Stimulated activated CD4-positive, alpha-beta T cell treated with anti-CD3 and anti-CD28 coated beads, Interleukin-1b, Interleukin-23, amount 100 ng/mL, for 1 hour (primary cell): ENCODE measurements at places on chromosomes 1 and 21.

DNA sequence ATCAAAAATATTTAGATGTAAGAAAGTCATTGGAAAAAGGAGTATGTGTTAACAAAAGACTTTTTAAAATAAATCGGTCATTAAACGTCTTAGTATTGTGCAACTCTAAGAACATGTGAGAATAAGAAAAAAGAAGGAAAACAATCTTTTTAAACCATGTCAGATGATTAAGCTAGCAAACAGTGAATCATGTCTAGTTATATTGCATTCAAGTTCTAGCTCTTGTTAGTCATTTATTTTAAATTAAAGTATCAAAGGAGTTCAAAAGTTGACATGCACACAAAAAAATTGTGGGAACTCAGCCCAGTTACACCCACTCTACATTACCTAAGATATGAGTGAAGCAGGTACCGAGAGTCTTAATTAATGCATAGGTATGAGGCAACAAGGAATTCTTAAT, 9.8 kb downstream of the FRRS1 start:
- DNase-seq, result no peak

DNA sequence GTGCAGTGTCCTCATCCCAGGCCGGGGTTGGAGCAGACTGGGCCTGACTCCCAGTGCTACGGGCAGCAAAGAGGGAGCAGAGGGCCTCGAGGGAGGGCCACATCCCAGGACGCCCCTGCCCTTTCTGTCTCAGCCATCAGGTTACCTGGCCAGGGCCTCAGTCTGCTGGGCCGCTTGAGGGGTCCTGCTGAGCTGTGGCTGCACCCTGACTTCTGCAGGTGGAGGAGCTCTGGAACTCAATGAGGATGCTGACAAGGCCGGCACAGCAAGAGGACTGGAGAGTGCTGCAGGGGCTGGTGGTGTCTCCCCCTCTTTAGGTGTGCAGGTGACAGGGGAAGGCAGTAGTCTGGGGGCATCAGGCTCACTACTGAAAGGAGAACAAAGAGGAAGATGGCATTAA, 3.3 kb downstream of the ZNF692 start:
- DNase-seq, result no peak

DNA sequence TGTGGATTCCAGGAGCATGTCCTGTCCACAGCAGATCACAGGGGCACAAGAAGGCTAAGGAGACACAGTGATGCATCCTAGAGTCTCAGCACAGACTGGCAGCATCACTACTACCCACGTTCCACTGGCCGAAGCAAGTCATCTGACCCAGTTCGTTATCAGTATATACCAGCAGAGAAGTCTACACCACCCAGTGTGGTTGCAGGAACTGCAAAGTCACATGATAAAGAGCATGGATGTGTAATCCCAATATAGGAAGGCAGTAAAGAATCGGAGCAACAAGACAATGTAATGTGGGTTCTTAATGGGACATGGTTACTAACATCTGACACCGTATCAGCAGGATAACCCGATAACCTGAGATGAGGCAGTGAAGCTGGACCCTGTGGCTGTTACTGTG, 246.6 kb downstream of the RRAGC start:
- no peak for DNase-seq

- DNase-seq, result no peak
These were observed 890 bp downstream of the GJC2 start for GRCh38 chr1:228150461-228151179.

DNA sequence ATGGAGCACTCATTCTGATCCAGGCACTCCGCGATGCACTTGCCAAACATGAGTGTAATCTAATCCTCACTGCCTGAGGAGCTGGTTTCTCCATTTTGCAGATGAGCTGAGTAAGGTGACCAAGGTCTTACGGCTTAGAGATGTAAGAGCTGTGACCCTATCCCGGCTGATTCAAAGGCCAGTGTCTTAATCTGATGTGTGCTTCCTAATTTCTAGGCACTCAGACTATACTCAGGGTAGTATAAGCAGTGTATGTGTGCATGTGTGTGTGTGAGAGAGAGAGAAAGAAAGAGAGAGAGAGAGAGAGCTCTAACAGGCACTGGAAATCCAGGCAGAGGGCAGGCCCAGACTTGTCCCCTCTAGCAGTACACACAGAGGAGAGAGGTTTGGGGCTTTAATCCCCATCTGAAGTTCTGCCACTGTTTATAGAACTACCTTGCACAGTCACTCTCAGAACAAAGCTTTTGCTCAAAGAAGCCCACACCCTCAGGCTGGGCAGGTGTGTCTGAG, 188.2 kb downstream of the ZBTB18 start:
- no peak for DNase-seq

DNA sequence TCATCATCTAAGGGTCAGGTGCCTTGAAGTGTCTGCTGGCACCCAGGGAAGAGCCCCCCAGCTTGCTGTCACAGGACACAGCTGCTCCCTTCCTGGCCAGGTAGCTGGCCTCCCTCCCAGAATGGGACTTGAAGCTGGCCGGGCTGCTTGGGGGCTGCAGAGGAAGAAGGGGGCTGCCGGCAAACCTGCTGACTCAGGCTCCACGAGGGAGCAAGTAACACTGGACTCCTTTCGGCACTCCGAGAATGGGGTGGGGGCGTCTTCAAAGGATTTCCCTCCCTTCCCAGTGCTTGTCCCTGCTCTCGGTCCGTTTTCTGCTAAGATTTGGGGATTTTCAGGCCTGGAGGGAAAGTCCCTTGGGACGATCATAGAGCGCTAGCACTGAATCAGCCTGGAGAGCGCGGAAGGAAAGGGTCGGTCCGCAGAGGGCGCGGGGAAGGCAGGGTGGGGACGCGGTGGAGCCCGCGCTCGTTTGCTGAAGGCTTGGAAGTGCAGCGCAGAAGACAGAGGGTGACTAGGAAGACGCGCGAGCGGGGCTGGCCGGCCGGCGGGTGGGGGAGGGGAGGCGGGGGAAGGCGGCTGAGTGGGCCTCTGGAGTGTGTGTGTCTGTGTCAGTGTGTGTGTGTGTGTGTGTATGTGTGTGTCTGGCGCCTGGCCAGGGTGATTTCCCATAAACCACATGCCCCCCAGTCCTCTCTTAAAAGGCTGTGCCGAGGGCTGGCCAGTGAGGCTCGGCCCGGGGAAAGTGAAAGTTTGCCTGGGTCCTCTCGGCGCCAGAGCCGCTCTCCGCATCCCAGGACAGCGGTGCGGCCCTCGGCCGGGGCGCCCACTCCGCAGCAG, at the start of gene CSF1:
CSF1 (plus strand) TSS at position 727 of the 840 bp plus-strand sequence. CDS start 175 bp downstream, outside the sequence.
- DNase-seq, result peak; percentile 54

DNA sequence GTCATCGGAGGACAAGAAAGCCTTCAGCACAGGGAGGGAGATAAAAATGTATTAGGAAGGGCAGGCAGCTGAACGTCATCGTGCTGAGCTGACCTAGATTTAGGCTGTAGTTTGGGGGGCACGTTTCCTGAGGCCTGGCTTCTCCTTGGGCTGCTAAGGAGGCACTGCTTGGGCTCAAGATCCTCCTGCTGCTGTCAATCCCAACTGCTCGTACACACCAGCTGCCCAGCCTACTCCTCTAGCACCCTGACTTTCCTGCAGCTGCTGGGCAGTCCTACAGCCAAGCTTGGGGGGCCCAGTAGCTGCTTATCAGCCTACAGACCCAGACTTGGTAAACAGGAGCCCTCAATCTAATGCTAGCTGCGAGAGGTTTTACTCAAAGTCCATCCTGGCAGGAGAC, 6.2 kb downstream of the TMEM35B start:
- no peak for DNase-seq

DNA sequence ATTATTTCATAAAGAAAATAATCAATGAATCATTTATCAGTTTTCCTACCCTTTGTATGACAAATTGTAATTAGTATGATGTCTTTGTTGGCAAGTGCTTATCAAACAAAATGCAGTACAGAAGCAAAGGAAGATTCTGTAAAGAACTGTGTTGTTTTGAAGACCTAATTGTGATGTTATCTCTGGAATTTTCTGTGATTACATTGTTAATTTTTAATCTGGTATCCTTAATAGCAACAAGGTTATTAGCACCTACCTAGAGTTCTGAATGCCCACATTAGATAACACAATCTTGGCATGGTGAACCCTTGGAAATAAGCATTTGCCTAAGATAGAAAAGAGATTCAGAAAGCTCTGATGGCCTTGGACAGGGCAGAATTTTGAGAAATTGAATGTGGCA, 274.1 kb upstream of the ST6GALNAC5 start:
- no peak for DNase-seq

GRCh38 chr1:169529068-169529642, 43.4 kb upstream of the SLC19A2 start:
- DNase-seq, result no peak

DNA sequence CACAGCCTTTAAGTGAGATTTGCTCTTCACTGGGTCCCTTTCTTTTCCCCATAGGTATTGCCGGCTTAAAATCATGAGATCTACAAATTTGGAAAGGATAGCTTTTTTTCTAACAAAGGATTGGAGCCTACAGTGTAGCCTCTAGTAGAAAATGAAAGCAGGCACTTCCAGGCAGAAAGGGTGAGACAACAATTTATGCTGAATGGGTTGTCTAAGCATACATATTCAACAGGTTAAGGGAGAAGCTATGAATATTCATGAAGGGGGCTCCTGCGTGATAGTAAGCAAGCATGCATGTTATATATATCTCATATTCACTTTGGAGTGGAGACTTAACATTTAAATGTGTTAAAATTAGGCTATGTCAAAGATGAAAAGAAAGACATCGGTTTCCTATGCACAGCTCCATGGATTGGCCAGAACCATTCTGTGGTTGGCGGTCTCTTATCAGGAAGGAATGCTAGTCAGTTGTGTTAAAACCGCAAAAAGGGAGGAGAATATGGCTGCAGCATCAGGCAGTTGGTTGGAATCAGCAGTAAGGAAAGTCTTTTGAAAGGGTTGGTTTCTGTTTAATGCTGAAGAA, 66.0 kb downstream of the VCAM1 start:
- DNase-seq, result no peak

GRCh38 chr1:43232074-43232473, 37.7 kb upstream of the TMEM125 start:
- no peak for DNase-seq

- no peak for DNase-seq
These were observed 54.7 kb upstream of the WNT4 start for GRCh38 chr1:22197644-22198043.

GRCh38 chr1:202160377-202160940, at the start of gene PTPN7:
TSS of gene PTPN7 (minus strand) at chr1:202160602. CDS start at chr1:202159402, 1,200 bp downstream.
- DNase-seq, result peak; percentile 80

DNA sequence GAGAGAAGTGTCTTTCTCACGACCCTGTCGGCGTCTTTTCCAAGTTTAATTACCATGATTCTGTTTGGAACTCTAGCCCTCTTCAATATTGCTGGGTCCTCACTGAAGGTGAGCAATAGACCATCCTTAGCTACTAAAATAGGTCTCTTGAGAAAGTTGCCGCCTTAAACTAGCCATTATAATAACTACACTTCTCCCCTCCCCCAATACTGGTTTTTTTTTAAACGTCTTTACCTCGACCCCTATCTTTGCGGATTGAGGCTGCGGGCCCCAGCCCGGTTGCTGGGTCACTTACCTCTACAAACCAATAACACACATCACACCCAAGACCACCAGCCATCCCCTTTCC, 672 bp downstream of the ENSA start:
- no peak for DNase-seq

DNA sequence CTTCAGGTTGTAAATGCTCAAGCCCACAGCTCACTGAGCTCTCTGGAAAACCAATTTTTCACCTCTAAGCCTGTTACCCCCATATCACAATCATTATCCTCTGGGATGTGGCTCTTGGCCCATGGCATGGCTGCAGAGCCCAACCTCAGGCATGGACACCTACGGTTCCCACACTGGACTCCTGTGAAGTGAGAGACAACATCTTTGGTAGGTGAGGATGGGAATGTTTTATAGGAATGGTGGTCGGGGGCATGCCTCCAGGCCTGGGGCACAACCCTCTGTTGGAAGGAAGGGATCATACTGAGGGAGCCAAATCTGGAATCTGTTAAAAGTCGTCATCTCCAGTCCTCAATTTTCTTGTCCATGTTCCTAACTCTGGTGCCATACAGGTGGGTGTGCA, 179.1 kb downstream of the FOXD2 start:
- no peak for DNase-seq

DNA sequence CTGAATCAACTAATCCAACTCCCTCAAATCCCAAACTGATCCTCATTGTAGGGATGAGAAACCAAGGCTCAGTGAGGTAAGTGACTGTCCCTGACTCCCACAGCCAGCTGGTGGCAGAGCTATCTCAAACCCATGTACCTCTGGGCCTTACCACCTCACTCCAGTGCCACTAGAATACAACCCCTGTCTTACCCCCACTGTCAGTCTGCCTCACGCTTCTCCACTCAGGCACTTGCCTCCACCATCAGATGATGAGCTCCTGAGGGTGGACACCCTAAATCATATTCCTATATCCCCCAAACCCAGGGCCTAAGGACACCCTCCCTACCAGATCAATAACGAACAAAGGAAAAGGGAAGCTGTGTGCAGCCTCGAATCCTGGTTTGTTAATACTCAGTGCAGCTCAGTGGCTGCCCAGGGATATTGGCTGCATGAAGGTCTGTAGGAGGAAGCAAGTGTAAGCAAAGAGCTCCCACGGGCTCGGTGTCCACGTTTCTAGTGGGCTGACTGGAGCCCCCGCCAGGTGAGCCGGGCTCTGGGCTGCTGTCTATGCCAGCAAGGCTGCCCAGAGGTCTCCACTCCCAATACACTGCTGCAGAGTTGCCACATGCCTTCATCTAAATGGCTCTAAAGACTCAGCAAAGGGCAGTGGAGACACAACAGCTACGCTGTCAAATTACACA, 533.4 kb downstream of the MATN1 start:
- no peak for DNase-seq

DNA sequence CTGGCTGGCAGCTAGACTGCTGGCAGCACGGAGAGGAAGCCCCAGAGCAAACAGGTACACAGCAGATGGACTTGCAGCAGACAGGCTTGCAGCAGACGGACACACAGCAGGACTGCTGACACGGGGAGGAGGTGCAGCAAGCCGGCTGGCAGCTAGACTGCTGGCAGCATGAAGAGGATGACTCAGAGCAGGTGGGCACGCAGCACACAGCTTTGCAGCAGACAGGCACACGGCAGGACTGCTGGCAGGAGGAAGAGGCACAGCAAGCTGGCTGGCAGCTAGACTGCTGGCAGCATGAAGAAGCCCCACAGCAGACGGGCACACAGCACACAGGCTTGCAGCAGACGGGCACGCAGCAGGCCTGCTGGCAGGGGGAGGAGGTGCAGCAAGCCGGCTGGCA, 498 bp downstream of the KRTAP10-2 start:
- DNase-seq, result no peak

- no peak for DNase-seq
These were observed 46.7 kb downstream of the PGBD5 start for GRCh38 chr1:230379462-230379861.
